Activated CD8-positive, alpha-beta memory T cell treated with anti-CD3 and anti-CD28 coated beads for 4 hours (primary cell): ENCODE measurements at places on chromosomes 1 and 21.

- DNase-seq, result no peak
These were observed 1037.2 kb downstream of the ADGRL2 start for GRCh38 chr1:82837766-82838465.

- peak; percentile 72 for DNase-seq
These were observed 44.6 kb downstream of the RASSF5 start for GRCh38 chr1:206551986-206552326.

GRCh38 chr1:155472491-155473083 is 90.0 kb downstream of the ASH1L start:
- DNase-seq, result no peak

GRCh38 chr1:220734571-220735326 is 13.4 kb upstream of the MTARC2 start:
- no peak for DNase-seq

DNA sequence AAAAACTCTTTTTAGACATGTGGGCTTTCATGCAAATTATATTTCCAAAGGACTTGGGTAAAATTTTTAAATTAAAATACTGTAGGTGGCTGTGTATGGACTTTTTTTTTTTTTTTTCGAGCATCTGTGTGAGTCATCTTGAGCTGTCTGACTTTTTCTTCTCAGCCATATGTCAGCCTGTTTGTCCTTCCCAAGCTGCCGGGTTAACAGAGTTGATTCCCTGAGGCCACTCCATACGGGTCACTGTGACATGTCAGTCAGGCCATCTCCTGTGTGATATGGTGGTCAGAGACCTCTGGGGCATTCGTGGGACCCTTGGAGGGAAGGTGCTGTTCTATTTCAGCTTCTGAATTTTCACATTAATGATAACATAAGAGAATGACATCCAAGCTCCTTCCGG is 148.3 kb downstream of the KCNJ6 start:
- no peak for DNase-seq

GRCh38 chr1:53835491-53835890 is 2.6 kb downstream of the NDC1 start:
- DNase-seq, result no peak

- DNase-seq, result no peak
These were observed 11.0 kb upstream of the TFF1 start for GRCh38 chr21:42377211-42377950.

GRCh38 chr1:202987255-202987654 is 19.9 kb upstream of the TMEM183A start:
- no peak for DNase-seq

DNA sequence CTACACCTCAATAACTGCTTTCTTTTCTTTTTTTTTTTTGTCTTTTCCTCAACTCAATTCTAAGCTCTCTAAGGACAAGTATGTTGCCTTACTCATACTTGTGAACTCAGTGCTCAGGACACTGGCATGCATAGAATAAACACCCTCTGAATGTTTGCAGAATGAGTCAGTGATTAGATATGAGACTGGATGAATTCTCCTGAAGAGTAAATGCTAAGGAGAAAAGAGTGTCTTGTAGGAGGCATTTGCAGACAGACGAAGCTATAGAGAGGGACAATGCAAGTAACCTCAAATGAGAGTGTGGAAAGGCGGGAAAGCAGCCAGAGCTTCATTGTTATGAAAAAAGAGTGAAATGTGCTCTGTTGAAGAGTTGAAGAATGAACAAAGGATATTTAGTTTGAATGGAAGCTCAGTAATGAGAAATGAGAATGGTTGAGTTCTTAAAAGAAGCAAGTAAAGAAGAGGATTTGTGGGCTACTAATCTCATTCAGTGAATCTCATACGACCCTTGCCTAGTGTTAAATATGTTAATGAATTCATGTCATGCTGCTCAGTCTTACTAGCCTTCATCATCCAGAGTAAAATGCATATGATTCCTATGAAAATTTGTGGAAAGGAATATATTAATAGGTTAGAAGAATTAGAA is 166.1 kb upstream of the DPYD start:
- DNase-seq, result no peak

DNA sequence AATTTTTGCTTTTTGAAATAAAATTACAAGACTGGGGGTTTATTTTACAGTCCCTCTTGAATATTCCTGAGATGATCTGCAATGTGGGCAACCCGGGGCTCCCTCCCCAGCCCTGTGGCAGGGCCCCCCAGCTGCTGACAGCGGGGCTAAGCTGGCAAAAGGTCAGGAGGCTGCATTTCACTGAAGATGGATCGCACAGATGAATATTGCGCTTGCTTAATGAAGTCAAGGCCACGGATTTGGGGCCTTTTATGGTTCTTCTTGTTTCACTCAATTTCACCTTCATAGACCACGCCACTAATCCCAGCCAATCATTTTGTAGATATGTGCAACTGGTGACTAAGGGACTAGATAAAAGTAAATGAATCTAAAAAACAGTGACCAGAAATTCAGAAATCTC is 50.8 kb upstream of the SLC22A15 start:
- DNase-seq, result no peak

GRCh38 chr1:19344372-19344810 is 32.3 kb downstream of the SLC66A1 start:
- DNase-seq, result no peak
